Osteoblast (primary cell): ENCODE measurements at places on chromosomes 7 and 10.

GRCh38 chr10:103748020-103748419 lies 107.4 kb downstream of the SH3PXD2A start:
- no peak for DNase-seq

GRCh38 chr10:113284635-113285034 lies 268.2 kb upstream of the HABP2 start:
- DNase-seq, result no peak

DNA sequence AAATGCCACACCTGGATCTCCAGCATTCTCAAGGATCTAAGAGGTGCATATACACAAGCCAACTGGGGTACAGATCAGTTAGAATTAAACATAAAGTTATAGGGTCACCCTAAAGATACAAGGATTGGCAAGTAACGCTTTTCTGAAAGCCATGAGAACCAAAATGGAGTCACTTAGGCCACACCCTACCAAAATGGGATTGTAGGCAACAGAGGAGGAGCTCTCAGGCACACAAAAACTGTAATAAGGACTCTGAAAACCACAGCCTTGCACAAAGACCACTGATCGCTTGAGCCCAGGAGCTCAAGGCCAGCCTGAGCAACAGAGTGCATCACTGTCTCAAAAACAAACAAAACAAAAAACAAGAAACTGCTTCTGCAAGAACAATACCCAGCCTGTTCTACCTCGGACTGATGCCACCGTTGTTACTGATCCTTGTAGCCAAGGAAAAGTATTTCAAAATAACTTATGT lies 35.5 kb downstream of the SVOPL start:
- no peak for DNase-seq

DNA sequence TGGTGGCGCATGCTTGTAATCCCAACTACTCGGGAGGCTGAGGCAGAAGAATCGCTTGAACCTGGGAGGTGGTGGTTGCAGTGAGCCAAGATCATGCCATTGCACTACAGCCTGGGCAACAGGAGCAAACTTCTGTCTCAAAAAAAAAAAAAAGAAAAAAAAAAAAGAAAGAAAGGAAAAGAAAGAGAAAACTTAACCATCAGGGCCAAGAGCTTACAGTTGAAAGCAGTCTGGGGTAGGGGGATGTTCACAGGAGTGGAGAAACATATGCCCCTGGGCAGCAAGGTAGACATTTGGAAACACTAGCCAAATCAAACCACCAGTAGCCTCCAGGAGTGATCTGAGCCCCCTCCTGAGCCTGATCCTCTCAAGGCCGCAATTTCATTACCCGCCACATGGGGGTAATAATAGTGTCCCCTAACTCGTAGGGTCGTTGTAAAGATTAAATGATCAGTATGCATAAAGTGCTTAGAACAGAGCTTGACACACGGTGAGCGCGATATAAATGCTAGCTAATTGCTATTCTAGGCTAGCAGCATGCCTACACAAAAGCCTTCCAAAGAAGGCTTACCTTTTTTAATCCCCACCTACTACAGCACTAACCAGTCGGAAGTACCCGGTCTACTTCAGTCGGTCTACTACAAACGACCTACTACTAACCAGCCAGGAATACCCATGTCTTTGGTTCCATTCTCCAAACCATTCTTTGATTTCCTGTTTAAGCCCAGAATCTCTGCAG lies 274.3 kb upstream of the NEBL start:
- DNase-seq, result peak; percentile 85

DNA sequence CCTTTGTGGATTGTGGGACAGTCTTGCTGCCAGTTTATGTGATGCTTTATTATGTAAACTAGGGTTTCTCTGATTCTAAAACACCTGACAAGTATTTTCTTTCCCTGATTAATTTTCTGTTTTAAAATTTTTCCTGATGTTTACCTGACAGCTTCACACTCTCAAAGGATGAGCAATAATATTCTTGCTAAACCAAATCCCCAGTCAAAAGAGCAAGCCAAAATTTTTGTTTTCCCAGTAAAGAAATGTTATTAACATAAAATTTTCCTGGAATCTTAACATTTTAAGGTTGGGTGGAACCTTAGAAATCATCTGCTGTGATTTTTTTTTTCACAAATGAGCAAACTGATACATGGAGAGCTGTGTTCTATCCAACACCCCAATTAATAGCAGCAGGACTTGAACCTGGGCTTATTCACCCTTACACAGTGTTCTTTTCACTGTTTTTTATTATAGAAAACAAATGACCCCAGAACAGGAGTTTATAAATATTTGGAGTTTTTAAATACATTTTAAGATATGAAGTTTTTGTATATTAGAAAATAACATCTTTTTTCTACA lies 185.2 kb upstream of the VIPR2 start:
- DNase-seq, result no peak

DNA sequence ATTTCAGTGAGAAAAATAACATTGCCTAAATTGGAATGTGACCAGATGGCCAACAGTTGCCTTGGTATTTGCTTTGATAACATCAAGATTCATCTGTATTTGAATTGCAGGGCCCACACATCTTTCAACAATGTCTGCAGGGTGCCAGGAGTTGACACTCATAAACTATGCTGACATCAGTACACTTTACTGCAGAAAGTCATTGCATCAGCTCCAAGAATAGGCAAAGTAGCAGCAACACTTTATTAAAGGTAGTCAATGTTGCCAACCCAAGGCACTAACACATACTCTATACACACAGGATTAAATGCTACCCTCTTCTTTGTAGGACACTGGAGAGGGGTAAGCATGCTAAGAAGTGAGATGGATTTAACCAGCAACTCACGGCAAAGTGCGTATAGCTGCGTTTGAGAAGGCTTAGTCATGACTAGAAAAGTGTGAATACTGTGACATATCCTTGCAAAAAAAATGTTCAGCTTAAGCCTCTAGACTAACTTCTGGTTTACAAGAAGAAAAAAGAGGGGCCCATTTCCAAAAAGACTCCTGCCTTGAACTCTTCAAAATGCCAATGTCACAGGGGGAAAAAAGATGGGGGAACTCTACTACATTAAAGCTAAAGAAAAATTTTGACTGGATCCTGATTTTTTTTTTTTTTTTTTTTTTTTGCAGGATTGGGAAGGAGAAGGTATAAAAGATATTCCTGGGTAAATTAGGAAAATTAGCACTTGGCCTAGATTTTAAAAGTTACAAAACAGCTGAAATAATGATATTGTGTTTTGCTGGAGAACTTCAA lies 2.2 kb downstream of the BBIP1 start:
- peak; percentile 78 for DNase-seq

DNA sequence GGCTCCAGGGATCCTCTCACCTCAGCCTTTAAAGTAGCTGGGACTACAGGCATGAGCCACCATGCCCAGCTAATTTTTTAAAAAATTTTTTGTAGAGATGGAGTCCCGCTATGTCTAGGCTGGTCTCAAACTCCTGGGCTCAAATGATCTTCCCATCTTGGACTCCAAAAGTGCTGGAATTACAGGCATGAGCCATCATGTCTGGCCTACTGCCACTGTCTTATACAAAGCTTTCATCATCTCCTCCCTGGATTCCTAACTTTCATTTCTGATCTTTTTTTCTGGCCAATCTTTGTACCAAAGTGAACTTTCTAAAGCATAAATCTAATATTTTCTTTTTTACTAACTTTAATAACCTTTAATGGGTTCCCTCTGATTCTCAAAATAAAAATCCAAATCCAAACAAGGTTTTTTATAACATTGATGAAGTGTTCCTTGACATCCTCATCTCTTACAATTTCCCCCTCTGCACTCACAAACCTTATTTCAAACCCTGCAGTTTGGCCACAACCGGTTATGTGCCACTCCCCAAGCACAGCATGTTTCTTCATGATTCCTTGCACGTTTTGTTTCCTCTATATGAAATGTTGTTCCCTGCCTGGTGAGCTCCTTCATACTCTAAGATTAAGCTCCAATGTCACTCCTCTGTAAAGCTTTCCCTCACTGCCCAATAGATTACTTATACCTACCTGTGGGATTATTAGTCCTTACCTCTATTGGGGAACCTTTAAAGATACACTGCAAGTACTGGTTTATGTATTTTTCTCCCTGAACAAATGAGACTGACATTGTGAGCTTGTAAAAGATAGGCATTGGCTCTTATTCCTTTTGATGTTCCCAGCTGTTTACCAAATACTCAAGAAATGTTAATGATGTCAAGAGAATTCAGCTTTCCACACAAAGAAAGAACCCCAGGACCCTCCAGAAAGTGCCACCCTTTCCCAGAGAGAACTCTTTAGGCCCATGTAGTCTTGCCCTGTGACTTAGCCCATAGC lies 101.7 kb downstream of the HOXA1 start:
- no peak for DNase-seq

DNA sequence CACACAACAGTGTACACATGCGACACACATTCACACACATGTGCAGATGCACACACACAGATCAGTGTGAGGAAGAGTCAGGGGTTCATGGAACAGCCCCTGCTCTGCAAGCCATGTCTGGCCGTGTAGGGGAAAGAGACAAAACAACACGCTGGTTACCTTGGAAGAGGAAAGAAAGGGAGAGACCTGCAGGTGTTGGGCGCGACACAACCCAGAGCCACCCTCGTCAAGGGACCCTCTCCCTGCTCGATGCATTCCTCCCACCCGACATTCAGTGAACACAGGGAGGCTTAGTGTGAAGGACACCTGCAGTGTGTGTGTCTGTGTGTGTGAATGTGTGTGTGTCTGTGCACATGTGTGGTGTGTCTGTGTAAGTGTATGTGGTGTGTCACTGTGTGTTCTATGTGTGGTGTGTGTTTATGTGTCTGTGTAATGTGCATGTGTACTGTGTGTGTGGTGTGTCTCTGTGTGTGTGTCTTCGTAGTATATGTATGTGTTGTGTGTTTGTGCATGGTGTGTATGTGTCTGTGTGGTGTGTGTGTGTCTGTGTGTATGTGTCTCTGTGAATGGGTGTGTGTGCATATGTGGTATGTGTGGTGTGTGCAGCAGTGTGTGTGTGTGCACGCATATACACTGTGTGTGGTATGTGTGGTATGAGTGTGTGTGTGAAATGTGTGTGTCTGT lies 69.5 kb upstream of the PITRM1 start:
- DNase-seq, result no peak
